ENCODE measurements at places on chromosomes 1 and 21.

GRCh38 chr1:218281285-218281684, 3.8 kb upstream of the RRP15 start:
- no peak for DNase-seq

GRCh38 chr21:27033471-27033870, 66.6 kb upstream of the ADAMTS5 start:
- DNase-seq = no peak

- no peak for DNase-seq
Measured at GRCh38 chr1:12081648-12082396, 18.7 kb downstream of the TNFRSF8 start.

DNA sequence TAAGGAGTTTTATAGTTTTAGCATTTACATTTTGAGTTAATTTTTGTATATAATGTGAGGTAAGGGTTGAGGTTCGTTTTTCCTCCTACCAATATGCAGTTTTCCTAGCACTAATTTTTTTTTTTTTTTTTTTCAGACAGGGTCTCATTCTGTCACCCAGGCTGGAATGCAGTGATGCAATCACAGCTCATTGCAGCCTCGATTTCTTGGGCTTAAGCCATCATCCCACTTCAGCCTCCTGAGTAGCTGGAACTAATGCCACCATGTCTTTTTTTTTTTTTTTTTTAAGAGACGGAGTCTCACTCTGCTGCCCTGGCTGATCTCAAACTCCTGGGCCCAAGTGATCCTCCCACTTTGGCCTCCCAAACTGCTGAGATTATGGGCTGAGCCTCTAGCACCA, 2.5 kb upstream of the UBASH3A start:
- DNase-seq = no peak

- DNase-seq = no peak
Measured at GRCh38 chr1:180254496-180254819, 24.4 kb downstream of the LHX4 start.

- peak; percentile 65 for DNase-seq
Measured at GRCh38 chr1:224644553-224645154, 28.5 kb downstream of the CNIH3 start.

DNA sequence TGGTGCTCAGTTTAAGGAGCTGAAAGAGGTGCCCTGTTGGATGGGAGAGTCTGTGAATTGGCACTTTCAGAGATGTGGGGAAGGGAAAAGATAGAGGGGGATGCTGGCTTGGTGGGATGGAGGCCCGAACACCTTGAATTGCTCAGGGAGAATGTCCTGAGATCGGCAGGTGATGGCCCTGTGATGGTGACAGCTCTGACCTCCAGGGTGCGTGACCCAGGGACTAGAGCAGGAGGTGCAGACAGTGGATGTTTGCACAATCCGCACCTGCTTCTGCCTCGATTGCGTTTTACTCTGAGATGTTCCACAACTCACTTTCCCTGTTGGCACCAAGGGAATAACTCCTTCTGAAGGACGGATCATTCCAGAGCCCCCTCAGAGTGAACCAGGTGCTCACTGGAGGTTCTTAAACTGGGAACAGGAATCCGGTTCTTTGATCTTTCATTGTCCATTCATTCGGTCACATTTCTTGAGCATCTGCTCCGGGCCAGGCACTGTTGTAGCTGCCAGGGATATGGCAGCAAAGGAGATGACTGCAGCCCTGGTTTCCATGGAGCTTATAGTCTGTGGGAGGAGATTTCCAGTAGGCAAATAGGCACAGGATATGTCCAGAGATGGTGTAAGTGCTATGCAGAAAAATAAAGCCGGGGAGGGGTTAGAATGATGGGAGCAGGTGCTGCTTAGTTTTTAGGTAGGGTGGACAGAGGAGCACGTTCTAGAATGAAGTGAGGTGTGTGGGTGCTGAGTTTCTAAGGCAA, 226.6 kb upstream of the TMEM51 start:
- DNase-seq = no peak
